ENCODE measurements at places on chromosomes 12 and 14.

DNA sequence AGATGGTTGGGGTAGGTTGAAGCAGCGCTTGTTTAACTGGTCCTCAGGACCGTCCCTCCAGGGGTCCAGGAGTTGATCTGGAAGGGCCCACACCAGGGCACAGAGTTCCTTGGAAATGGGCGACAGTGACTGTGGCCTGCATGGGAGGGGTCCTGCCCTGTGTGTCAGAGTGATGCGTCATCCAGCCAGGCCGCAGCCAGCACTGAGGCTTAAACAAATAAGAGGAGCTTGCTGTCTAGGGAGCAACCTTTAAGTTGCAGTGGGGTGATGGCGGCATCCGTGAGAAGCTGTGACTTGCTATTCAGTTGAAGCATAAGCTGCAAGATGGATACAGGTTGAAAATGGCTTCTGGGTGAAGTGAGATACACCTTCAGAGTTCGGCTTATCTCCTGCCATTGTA is 20.2 kb downstream of the DCAF4 start:
- DNase-seq = no peak

DNA sequence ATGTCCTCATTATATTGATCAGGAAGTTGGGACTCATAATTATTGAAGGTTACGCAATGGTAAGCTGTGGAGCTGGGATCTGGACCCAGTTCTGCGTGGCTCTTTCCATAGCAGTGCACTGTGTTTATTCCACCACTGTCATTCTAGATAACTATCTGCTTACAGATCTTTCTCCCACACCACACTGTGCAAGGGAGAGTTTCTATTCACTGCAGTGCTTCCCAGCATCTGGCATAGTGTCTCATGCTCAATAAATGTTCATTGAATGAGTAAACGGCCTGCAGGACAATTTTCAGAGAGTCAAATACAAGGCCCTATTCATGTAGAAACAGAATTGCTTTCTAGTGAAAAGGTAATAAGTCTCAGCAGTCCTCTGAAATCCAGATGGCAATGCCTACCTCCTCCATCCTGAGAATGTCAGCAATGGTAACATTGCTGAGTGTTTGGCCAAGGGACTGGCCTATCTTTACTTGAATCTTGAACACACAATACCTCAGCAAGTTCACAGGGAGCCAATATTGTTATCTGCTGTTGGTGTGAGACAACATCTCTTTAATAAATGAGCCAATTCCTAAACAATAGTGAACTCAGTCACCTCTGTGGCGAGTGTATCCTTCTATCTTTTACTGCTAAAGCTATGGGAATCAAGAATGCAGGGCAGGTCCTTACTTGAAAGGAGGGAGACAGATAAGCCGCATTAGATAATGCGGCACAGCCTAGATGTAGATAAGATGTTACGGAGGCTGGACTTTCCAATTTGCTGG is 332.4 kb upstream of the PRICKLE1 start:
- DNase-seq = no peak

- no peak for DNase-seq
These were observed 15.7 kb downstream of the PLEKHG7 start for GRCh38 chr12:92718483-92718990.

DNA sequence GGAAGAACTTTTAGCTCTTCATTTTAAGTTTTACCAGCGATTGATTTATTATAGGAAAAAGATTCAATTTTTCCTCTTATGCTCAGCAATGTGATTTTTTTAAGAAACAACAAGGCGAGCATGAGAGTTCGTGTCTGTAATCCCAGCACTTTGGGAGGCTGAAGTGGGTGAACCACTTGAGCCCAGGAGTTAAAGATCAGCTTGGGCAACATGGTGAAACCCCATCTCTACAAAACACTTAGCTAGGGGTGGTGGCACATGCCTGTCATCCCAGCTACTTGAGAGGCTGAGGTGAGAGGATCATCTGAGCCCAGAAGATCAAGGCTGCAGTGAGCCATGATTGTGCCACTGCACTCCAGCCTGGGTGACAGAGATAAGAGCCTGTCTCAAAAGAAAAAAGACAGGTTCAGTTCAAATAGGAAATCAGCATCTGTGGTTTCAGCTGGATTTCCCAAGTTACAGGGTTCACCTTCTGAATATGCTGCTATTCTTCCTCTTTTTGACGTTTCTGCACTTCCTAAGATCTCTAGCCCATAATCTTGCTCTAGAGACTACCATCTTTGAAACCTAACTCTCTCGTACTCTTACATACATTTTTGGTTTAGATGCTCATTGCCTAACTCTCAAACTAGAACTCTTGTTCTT is 274.7 kb downstream of the SEC23A start:
- DNase-seq = no peak

GRCh38 chr12:2689393-2689792 is 105.4 kb upstream of the FKBP4 start:
- no peak for DNase-seq

- DNase-seq = no peak
These were observed 236.1 kb upstream of the PLEKHG7 start for GRCh38 chr12:92466391-92467305.

DNA sequence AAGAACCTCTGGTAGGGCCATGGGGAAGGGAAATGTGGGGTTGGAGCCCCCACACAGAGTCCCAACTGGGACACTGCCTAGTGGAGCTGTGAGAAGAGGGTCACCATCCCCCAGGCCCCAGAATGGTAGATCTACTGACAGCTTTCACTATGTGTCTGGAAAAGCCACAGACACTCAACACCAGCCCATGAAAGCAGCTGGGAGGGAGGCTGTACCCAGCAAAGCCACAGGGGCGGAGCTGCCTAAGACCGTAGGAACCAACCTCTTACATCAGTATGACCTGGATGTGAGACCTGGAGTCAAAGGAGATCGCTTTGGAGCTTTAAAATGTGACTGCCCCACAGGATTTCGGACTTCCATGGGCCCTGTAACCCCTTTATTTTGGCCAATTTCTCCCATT is 97.8 kb downstream of the HMGA2 start:
- DNase-seq = no peak

DNA sequence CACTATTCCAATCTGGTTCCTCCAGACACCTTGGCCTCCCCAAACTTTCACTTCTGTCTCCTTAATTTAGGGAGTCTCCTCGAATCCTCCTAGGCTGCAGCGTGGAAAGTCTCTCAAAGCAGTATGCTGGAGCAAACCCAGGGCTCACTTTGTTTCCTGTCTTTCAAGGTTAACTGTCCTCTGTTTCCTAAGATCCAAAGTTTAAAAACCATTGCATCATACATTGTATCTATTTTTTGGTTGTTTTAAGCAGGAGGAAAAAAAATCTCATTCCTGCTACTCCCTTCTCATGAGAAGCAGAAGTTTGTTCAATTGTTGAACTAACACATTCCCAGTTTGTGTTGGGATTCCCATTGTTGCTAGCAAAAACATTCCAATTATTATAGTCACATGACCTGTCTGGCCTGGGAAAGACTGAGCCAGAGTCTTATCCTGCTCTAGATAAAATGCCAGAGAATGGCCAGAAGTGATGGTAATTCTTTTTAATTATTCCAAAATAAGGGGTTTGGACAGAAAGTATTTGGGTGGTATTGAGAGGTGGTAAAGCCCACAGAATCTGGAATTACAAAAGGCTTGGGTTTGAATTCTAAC is 67.3 kb downstream of the HSPB8 start:
- no peak for DNase-seq

- no peak for DNase-seq
These were observed 16.9 kb downstream of the MMP17 start for GRCh38 chr12:131845121-131845520.

- DNase-seq = no peak
These were observed 144.5 kb upstream of the FBXO33 start for GRCh38 chr14:39576736-39577135.

DNA sequence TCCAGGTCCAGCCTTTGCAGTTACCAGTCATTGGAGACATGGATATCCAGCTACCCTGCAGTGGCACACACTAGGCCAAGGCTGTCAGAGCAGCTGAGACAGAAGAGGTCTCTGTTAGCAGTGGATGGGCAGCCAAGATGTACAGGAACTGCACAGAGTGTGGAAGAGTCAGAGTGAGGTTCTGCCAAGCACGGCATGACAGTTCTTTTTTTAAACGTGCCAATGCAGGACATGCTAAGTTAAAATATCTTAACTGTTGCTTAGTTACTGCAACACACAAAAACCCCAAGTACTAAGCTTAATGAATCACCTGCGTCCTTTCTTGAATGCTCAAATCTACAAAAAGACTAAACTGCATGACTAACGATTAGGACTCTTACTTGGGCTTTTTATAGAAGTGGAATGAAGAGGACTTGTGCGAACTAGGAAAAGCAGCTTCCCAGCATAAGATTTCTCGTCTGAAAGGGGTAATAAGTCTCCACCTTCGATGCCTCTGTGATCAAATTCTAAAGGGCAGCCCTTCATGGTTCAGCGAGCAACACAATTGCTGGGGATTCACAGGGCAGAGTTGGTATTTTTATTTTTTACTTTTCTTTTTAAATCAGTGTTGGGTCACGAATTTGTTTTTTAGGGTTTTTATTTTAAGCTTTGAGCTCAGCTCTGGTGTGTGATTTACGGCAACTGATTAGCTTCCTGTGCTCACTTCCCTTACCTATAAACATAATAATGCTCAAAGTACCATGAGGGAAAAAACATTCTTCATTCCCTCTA is 20.6 kb downstream of the MAPK1IP1L start:
- DNase-seq = no peak

DNA sequence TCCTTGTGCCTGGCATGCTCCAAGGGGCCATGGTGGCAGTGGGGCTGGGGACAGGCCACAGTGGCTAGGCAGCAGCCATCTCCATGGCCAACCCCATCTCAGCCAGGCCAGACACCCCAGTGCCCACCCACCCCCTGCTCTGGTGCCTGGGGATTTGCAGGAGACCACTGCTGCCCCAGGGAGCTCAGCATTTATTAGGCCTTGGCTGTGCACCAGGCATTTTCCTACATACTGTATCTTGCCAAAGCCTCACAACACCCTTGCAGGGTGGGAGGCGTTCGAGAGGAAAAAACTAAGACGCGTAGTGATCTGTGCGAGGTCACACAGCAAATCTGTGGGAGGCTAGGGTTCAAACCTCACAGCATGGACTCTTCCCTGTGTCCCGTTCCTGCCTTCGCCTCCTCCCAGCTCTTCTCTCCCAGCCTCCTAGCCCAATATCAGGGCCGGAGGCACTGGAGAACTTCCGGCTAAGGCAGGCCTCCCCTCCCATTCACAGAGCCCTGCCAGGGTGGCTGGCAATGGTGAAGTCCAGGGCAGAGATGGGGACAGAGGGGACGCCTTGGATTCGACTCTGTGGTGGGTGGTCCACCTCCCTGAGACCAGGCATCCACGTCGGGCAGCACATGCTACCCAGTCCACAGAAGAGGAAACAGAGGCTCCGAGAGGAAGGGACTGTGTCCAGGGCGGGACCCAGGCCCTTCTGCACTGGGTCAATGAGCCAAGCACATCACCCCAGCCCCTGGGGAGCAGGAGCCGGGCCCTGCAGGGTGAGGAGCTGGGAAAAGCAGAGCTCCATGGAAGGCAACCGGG is 57.4 kb downstream of the FAM222A start:
- DNase-seq = no peak

GRCh38 chr14:96221109-96221650 is 16.5 kb downstream of the BDKRB2 start:
- DNase-seq = no peak

DNA sequence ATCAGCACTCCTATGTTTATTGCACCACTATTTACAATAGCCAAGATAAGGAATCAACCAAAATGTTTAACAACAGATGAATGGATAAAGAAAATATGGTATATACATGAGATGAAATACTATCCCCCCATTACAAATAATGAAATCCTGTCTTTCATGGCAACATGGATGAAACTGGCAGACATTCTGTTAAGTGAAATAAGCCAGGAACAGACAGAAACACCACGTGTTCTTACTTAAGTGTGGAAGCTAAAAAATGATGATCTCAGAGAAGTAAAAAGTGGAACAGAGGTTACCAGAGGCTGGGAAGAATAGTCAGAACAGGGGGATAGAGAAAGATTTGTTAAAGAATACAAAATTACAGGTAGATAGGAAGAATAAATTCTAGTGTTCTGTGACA is 113.7 kb upstream of the MDM1 start:
- no peak for DNase-seq

DNA sequence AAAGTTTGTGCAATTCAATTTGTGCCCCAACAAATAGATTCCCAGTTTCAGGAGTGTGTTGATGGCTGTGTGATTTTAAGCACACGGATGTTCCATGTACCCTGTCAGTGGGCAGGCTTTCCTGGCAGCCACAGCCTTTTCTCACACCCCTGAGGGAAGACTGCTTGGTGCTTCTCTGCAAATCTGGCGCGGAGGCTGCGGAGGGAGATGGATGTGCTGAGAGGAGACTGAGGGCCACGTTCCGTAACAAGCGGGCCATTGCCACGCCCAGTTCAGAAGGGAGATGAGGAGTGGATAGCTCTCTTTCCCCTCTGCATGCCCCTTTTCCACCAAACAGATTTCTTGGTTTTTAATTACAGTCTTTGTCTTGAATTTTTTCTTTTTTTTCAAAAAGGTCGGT is 89.1 kb downstream of the BEGAIN start:
- no peak for DNase-seq

Data from stimulated activated CD4-positive, alpha-beta T cell treated with anti-CD3 and anti-CD28 coated beads, TNF-alpha, amount 100 ng/mL, for 1 hour (primary cell).